ENCODE measurements at places on chromosomes 1 and 21.

DNA sequence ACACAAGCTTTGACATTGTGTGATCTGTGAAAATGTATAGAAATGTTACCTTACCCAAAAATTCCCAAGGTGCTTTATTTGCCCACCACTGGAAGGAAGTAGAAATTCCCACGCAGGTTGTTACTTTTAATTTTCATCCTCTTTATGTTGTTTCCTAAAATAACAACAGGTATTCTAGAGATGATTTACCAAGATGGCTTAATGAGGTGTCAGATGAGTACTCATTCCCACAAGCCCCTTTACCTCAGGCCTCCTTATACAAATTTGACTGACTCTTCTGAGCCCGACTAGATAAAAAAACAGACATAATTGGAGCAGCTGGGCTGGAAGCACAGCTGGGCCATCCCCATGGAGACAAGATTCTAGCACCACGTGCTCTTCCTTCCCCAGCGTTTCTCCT lies 114.6 kb downstream of the LIPI start:
- no peak for DNase-seq

DNA sequence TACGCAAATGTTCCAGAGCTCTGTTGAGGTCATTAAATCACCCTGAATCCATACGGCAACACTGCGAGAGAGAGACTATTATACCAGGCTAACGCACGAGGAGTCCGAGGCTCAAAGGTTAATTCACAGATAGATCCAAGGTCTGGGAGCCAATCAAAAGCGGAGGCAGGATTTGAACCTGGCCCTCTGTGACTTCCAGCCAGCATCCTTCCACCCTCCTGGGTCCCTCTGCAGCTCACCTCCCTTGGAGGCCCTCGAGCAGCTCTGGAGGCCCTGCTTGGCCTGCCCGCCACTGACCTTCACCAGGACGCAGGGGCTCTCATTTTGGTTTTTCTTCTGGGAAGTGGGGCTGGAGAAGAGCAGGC lies 42.1 kb downstream of the KIAA1614 start:
- no peak for DNase-seq

- no peak for DNase-seq
Measured at GRCh38 chr1:214967865-214968575, 114.5 kb upstream of the KCNK2 start.

- DNase-seq = no peak
Measured at GRCh38 chr1:153485863-153486262, 25.4 kb upstream of the S100A7 start.

GRCh38 chr1:63884486-63884885 lies 110.7 kb downstream of the ROR1 start:
- DNase-seq = no peak

GRCh38 chr21:35135481-35135880 lies 86.4 kb upstream of the RUNX1 start:
- DNase-seq = no peak

DNA sequence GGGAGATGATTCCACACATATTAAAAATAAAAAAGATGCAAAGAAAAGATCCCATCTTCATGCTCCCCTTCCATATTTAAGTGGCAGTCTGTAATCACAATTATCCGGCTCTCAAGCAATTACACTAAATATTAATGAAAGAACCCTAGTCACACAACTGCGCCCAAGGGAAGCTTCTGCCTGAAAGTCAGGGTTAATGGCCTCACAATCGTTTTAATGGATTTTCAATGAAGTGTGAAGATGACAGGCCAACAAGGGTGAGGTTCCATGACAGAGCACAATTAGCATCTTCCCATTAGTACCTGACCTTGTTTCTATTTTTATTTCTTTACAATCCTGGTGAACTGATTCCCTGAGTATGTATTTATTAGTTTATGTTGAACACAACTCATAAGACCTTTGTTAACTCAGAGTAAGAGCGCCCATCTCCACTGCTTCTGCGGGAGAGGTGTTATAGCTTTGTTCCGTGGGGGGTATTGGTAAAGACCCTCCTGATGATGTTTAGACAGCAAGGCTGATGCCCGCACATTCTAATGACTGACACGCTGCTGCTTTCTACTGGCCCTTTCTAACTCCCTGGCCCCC lies 80.9 kb downstream of the IER5 start:
- no peak for DNase-seq

DNA sequence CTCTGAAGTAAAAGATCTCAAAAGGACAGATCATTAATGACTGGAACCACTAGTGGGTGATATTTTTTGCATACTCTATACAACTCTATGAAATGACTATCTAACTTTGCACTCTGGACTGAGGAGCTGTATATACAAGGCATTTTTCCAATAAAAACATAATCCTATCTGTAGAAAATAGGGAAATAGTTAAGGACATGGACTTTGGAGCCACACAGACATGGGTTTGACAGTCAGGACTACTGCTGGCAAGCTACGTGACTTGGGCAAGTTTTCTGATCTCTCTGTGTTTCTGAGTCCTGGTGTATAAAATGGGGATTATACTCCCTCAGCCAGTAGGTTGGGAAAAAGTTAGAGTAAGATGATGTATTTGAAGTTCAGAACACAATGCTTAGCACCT lies 20.9 kb upstream of the HSD3B2 start:
- DNase-seq = no peak

- DNase-seq = no peak
Measured at GRCh38 chr1:15640667-15641066, 23.4 kb downstream of the DDI2 start.

DNA sequence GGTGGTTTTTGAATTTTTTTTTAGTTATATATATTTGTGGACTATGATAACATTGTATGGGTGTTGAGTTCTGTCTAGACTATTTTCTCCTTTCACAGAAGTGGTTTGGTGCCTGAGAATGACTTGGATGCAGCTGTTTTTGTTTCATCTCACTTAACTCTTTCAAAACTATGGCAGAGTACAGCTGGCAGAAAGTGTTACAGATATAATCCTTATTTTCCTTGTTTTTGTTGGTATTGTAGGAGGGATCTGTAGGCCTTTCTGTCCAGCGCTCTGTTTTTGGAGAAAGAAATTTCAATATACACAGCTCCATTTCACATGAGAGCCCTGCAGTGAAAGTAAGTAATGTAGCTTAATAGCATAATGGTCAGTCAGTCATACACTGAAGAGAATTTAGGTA lies 13.1 kb downstream of the CDC7 start:
- no peak for DNase-seq

GRCh38 chr1:186762653-186763052 lies 66.1 kb upstream of the PLA2G4A start:
- DNase-seq = no peak

DNA sequence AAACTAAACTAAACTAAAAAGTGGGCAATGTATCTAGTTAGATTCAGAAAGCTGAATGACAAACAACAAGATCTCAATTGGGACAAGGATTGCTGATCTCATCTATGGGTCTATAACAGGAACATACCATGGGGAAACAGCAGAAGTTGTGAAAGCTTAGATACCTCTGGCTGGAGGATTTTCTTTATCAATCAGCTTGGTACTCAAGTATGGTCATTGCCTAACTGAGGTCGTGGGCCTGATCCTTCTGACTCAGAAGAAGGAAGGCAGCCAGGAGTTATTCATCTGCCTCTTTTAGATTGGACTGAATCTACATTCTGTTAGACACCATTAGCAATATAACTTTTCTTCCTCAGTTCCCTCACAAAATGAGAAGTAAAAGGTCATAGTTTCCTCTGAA lies 39.7 kb downstream of the DNTTIP2 start:
- no peak for DNase-seq

- DNase-seq = no peak
Measured at GRCh38 chr1:177849579-177850290, 120.1 kb downstream of the SEC16B start.

DNA sequence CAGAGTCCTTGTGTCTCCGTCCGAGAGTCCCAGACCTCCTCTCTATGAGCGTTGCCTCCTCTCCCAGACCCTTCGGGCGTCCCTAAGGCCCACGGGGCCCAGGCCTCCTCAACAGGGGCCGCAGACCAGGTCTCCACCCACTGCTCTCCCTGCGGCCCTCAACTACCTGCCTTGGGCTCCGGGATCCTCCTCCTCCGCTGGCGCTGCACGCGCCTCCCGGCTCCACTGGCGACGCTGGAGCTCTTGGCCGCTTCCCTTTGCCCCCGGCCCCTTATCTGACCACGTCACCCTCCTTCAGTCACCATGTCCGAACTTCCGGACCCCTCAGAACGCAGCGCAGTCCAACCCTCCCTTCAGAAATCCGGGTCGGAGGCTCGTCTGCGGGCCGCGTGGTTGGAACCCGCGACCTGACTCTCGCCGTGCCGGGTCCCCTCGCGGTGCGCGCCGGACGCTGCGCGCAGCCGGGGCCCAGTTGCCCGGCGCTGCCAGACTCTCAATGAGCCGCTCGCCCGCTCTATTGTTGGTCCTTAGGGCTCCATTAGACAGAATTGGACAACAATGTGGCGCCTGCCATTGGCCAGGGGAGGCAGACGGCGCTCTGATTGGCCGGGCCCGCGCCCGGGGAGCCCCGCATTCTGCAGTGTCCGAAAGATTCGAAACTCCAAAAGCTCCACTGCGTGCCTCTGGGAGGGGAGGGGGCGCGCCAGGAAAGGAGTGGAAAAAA lies at the start of gene DMRTA2:
Gene DMRTA2 (minus strand): TSS at position 498 of the 724 bp plus-strand sequence. CDS start 1,907 bp downstream, outside the sequence.
- no peak for DNase-seq

GRCh38 chr1:21229246-21230000 lies 52.7 kb upstream of the EIF4G3 start:
- DNase-seq = no peak

GRCh38 chr21:33206771-33207281 lies 22.9 kb upstream of the IFNAR2 start:
- no peak for DNase-seq

- DNase-seq = no peak
Measured at GRCh38 chr1:36565576-36566501, 83.1 kb upstream of the CSF3R start.

DNA sequence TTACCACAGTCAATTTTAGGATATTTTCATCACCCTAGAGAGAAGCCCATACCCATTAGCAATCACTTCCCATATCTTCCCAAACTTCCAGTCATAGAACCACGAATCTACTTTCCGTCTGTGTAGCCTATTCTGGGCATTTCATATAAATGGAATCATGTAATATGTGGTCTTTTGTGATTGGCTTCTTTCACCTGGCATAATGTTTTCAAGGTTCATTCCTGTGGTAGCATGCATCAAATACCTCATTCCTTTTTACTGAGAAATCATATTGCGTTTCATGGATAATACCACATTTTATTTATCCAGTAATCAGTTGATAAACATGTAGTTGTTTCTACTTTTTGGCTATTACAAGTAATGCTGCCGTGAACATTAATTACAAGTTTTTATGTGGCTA lies 21.5 kb downstream of the DESI2 start:
- no peak for DNase-seq

DNA sequence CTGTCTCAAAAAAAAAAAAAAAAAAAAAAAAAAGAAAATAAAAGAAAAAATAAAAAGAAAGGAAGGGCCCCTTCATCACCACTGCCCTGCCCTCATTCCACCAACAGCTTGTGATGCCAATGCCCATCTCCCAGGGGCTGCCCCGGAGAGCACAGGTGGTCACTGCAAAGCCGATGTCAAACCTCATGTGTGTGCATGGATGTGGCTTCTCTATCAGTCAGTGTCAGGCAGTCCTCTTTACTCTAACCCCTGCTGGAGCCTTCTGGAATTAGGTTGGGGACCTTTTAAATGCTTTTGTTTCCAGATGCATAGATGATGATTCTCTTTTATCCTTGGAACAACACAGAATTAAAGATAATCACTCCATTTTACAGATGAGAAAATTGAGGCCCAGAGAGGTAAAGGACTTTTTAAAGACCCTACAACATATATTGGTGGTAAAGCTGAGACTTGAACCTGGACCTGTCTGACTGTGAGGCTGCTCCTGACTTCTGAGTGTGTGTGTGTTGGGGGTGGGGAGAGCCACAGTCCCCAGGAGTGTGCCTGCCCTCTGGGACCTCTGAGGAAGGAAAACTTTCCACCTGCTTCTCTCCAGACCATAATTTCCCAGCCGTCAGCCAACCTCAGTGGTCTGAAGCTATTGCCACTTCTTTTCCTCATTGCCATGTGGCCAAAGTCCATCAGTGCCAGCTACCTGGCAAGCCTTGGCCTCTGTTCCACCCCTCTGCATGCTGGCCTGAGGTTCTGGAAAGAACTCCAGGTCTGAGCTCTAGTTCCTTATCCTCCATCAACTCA lies 3.0 kb upstream of the TMEM54 start:
- no peak for DNase-seq

DNA sequence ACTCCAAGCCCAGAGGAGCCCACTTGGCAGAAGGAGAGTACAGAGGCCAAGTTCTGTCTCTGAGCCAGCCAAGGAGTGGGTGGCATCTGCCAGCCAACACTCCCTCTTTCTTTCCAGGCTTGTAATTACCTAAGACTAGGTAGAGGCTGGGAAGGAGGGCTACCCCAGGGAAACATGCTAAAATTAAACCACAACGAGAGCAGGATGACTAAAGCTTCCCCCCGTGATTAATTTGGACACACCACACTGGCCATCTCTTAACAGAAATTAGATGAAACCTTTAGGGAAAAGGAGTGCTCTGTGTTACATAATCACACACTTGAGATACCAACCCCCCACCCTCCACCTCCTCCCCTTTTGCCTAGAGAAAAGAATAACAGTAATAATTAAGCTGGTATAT lies 102.1 kb upstream of the ZC3H12A start:
- no peak for DNase-seq

DNA sequence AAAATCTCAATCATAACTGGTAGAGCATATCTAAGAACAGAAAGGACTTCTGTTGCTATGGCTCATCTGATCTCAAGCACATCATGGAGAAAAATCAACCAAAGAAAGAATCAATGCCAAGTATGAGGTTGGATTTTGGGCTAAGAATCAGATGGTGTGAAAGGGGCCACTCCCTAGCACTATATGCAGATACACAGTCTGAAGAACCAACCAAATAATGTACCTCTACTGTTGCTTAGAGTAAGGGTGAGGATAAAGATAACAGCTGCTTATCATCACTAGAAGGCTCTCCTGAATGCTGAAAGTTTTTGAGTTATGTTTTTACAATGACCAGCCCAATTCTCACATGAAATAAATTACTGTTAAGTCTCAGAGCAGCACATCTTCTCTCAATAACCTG lies 35.6 kb downstream of the ST7L start:
- no peak for DNase-seq

DNA sequence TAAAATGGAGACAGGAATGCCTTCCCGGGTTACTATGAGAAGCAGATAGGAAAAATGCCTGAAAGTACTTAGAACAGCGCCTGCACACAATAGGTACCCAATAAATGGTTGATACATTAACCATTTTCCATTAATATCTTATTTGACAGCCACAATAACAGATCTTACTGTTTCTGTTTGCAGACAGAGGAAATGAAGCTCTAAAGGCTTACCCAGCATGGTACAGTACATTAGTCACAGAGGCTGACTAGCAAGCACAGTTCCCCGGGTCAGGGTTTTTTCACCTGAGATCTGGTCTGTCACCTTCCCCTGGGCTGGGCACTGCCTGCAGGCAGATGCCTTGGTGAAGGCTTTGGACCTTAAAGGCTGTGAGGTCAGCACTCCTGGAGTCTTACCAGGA lies 2.9 kb downstream of the TRIM63 start:
- DNase-seq = no peak
